Glomerular endothelial cell (primary cell): ENCODE measurements at places on chromosomes 12 and 14. TPM values are rescaled to one million over a fixed set of nuclear protein-coding genes. Genes with fewer than 3 reads are reported as not detected.

The DENND5B gene
- total RNA-seq = 10.7 and 17.2 TPM in 2 replicates

The SLC4A8 gene
- total RNA-seq = 3.1 and 3.4 TPM in 2 replicates

DNA sequence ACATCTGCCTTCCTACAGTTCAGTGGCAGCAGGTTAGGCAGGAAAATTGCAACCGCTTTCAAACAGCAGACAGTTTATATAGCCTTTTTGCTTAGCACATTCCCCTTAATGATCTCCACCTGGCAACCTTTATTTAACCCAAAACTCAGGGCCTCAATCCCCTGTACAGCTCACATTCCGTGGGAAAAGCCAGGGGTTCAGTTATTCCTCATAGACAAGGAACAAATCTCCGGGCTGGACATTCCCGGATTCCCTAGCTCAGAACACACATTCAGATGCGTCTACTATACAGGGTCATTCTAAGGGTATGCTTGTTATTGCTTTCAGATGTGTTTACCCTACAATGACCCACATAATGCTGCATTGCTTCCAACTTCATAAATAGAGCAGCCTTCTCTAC, 73.8 kb upstream of the DCN start:
- DNase-seq = no peak

GRCh38 chr12:25364529-25365339, 114.0 kb upstream of the KRAS start:
- DNase-seq = no peak

DNA sequence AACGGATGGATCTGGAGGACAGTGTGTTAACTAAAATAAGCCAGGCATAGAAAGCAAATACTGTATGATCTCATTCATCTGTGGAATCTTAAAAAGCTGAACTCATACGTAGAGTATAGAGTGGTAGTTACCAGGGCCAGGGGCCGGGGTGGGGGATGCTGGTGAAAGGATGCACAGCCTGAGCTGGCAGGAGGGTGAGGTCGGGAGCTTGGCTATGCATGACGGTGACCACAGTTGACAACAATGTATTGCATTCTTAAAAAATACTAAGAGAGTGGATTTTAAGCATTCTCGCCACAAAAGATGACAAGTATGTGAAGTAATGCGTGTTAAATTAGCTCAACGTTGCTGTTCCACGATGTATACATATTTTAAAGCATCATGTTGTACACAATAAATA, 351.3 kb downstream of the TMEM121 start:
- no peak for DNase-seq

GRCh38 chr14:74846968-74847665, 28.8 kb downstream of the PROX2 start:
- DNase-seq = no peak

DNA sequence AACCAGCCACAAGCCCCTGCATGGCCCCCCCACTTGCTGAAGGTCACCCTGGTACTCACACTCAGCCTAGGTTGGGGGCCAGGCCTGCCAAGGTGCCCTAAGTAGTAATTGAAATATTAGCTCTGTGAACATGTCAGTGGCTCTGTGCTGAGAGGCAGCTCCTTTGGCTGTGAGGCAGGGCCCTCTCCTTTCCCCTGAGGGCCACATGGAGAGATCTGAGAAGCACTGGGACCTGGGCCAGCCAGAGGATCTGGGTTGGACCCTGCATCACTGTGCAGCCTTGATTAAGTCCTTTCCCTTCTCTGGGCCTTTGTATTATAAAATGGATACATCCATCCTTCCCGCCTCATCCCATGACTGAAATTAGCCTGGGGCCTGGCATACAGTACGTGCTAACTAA, 58.0 kb upstream of the FAM222A start:
- DNase-seq = no peak
